ENCODE measurements at places on chromosomes 4 and X.

- no peak for DNase-seq
These were observed 66.0 kb upstream of the PLAC8 start for GRCh38 chr4:83180431-83180968.

DNA sequence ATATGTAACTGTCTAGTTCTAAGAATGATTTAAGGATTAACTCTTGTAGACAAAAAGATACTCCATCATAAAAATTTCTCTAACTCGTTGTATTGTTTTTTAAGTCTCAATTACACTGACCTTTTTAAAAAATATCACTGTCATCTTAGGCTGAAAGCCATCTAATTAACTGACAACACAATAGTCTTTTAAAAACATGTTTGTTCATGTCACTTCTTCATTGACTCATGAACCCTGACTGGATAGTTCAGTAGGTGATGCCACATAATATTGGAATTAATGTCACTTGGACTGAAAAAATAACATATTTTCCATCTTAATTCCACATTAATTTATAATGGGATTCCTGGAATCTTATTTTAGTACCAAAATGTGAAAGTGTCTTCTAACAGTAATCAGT, 179.3 kb downstream of the ADGRL3 start:
- no peak for DNase-seq

- DNase-seq, result no peak
These were observed 40.5 kb upstream of the RASGEF1B start for GRCh38 chr4:81512001-81512756.

DNA sequence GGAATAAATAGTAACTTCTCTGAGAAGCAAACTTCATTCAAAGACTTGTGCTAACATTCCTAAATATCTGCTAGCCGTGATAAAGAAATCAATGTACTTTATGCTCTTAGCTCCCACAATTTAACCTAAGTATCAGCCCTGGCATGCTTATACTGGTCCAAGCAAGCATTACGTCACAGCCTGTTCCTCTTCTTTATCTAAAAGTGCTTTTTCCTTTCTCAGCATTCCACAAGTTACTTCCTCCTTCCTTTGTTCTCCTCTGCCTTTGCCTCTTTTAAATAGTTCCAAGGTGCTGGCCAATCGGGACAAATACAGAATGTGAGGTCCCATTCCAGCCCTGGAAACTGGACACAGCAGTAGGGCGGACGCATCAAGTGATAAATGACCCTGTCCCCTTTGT, 249.6 kb downstream of the DHRSX start:
- no peak for DNase-seq

- peak; percentile 16 for DNase-seq
These were observed 20.2 kb upstream of the MAP3K15 start for GRCh38 chrX:19535476-19535875.

DNA sequence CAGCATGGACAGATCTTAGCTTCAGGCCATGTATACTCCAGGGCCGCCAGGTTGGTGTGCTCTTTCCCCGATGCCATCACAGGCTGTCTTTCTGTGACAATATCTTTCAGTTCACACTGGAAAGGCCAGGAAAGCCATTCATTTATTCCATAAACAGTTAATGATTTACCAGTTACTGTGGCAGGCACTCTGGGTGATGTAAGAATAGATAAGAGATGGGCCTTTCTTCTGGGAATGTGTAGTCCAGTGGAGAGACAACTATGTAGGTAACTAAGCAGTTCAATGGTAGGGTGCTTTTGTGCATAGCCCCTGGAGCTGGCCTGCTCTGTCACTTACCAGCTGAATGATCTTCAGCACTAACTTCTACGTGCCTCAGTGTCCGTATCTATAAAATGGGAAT, 46.3 kb upstream of the LEF1 start:
- no peak for DNase-seq

- DNase-seq, result no peak
These were observed 238.5 kb upstream of the PGRMC2 start for GRCh38 chr4:128525992-128526630.

DNA sequence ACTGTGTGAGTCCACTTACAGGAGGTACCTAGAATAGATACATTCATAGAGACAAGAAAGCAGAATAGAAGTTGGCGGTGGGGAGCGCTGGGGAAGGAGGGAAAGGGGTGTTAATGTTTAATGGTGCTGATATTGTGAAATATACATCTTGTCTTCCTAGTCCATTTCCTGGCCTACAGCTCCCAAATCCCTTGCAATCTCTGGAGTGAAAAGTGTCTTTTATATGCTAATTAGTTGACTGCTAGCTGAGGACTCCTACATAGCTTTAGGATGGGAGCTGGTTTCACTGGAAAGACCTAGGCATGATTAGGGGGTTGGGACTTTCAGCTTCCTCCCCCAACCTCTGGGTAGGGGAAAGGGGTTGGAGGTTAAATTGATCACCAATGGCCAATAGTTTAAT, 36.0 kb downstream of the FUNDC1 start:
- DNase-seq, result no peak

- no peak for DNase-seq
These were observed 53.5 kb upstream of the SMIM31 start for GRCh38 chr4:164700471-164700870.

DNA sequence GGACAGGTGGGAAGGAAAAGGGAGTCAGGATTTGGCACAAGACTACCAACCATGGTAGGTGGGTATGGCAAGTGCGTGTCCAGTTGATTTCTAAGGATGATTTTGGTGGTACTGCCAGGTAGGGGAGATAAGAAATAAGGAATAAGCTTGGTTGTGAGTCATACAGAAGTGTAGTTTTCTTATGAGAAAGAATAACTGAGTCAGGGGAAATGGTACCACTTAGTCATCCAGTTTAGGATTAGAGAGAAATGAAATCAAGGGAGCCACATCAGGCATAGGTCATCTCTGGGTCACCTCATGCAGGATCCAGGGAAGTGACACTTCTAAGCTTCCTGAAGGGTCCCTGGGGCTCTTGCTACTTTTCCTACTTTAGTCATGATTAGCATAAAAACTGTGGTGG, 107.1 kb upstream of the C1GALT1C1 start:
- no peak for DNase-seq

DNA sequence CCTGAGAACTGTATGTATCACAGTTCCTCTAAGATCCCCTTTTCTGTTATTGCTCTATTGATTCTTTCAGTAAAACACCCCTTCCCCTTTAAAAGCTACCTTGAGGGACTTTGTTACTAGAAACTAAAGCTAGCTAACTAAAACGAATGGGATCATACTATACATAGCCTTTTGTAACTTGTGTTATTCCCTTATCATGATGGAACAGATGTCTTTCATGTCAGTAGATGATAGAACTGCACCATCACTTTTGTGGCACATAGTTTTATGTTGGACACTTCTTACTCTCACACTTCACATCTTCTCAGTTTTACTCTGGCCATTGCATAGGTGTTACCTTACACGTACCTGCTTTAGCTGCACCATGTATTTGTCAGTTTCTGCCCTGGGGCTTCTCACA, 46.6 kb upstream of the PGRMC2 start:
- no peak for DNase-seq

DNA sequence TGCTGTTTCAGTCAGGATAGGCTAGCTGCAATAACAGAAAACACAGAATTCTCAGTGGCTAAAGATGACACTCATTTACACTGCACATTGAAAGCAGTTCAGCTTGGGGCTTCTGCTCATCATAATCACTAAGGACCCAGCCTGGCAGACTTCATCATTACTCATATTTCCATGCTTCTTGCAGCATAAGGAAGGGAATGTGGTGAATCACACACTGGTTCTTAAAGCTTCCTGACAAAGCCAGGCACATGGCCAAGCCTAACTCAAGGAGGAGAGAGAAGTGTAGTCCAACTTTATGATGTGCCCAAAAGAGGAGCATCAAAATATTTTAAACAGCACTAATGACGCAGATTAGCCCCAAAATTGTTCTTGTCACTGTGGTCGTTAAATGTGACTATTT, 186.5 kb downstream of the BANK1 start:
- DNase-seq, result no peak

GRCh38 chr4:39770969-39771724, 73.2 kb downstream of the UBE2K start:
- no peak for DNase-seq

- DNase-seq, result no peak
These were observed 95.3 kb downstream of the AREG start for GRCh38 chr4:74540193-74540592.

GRCh38 chr4:100483796-100484195, 34.0 kb downstream of the EMCN start:
- DNase-seq, result no peak

DNA sequence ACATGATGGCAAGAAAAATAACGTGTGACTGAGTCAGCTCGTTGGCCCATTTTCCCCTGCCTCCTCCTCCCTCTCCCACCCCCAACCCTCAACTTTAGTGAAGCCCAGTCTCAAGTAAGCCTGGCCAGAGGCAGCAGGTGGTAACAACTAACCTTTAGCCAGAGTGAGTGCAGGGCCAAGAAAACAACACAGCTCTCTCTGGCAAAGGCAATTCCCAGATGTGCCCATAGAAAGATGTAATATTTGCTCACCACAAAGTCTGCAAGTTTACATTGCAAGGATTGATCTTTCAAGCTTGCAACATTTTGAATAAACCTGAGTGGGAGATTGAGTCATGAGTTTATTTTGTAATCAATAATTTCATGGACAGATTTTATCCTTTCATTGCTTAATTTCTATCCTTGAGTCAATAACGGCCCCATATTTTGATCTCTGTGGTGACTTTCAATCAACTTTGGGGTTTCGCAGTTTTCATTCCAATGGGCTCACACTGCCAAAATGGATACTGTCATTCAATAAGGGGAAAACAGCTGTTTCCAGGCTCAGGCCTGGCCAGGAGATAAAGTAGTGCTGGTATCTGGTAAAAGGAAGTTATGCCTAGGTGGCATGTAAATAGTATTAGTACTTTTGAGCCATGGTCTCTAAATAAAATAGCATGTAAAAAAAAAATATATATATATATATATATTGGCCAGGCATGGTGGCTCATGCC, 130.7 kb upstream of the TMEM164 start:
- no peak for DNase-seq

DNA sequence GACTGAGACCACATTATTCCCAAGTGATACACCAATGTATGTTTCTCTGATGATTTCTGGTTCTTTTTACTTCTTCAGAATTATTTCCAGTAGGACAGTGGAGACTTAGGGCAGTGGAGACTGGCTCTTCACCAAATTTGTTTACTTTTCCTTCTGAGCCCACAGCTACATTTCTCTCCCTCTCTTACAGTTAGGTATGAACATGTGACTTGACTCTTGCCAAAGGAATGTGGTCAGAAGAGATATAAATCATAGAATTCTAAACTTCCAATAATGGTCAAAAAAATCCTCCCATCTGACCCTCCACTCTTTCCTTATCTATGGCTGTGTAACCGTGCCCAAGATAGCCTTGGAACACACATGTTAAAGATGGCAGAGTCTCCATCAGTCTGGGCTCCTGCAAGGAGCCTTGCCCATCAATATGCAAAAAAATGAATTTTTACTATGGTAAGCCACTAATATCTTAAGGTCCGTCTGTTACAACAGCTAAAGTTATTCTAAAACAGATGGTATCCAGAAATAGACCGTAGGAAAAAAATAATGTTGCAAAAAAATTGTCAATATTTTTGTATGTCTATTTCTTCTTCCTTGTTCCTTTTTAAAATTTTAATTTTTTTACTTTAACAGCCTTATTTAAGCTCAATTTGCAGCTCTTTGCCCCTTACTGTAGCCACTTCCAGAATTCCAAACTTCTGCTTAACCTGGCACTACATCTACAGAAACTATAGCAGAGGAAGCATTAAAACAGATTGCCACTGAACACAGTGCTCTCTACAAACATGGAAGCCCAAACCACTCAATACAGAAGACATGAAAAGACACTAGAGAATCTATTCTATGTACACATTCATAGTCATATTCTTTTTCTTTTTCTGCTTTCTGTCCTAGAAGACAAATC, 260.7 kb downstream of the COL25A1 start:
- no peak for DNase-seq

- no peak for DNase-seq
These were observed 85.8 kb downstream of the EVC2 start for GRCh38 chr4:5622596-5622995.

- no peak for DNase-seq
These were observed 934 bp downstream of the ZNF41 start for GRCh38 chrX:47482065-47482511.

GRCh38 chr4:76665153-76665552, 230.1 kb downstream of the SHROOM3 start:
- no peak for DNase-seq

DNA sequence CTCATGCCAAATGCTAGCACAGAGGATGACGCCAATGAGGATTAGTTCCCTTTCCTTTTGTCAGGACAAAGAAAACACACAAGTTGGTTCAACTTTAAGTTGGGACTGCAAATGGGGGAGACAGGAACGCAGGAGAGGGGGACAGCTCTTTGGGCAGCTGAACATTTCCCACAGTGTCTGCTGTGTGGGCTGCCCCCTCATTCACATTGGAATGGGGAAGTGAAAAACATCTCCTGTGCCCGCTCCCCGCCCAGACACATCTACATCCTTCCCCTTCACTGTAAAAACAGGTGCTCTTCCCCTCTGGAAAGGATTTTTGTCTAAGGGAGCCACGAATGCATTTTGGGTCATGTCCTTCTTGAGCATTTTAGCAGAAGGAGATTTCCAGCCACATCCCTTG, 44.5 kb upstream of the TBC1D9 start:
- DNase-seq, result no peak

DNA sequence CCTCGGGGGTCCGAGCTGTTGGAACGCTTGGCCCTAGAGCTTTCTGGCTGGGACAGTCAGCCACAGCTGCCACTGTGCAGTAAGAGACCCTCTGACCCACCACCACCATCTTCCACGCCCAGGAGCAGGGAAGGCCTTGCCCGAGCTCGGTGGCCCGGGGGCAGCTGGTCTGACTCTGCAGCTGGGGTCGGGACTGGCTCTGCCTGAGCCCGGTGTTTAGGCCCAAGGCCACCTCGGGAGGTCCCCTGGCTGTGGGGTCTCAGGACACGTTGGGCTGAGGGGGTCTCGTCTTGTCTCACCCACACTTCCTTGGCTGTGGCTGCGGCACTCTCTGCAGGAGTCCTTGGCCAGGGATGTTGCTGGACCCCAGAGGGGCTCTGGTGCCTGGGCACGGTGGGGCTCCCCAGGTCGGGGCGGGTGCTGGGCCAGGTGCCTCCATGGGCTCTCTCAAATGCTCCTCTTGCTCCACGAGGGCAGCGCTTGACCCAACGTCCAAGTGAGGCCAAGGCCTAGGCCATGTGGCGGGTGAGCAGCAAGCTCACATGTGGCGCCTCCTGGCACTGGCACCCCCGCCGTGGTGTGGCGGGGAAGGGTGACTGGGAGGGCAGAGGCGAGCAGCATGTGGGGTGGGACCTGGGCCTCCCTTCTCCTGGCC, 22.9 kb downstream of the DOK7 start:
- DNase-seq, result no peak

Measured in NCI-H345 (cell line).